AG10803 (cell line): ENCODE measurements at places on chromosomes 4 and X.

- DNase-seq, result no peak
Observed at GRCh38 chrX:141609111-141609510, 19.6 kb downstream of the SPANXA2 start.

- peak; percentile 45 for DNase-seq
Observed at GRCh38 chr4:183195534-183195933, 96.5 kb downstream of the WWC2 start.

DNA sequence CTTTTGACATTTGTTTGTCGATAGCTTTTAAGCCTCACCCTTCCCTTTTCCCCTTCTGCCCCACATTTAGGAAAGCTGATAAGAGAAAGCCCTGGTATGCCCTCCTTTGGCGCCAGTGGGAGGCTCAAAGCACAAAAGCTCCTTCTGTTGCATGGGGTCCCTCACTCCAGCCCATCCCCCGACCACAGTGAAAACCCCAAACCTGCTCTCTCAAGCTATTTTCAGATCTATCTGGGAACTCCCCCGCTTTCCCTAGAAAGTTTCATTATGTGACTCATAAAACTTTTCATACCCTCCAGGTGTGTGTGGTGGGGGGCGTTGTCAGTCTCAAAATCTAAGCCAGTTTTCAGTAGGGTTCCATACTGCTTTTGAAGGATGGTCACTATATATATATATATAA lies 259.0 kb upstream of the PCDH7 start:
- no peak for DNase-seq

- no peak for DNase-seq
Observed at GRCh38 chr4:101253121-101253520, 94.2 kb downstream of the PPP3CA start.

DNA sequence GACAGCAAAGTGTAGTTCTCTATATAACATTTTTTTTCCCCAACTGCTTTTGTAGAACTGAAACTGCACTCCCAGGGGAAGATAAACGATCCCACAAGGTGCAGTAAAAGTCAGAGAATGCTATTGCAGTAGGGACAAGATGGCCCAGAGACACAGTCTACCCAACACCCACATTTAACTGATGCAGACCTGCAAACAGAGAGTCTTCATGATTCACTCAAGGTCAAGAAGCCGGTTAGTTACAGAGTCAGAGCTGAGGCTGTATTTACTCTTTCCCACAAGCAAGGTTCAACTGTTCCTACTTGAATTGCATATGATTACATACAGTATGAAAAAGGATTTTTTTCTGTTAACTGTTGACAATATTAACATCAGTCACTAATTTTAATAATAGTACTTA lies 654.6 kb downstream of the IL1RAPL1 start:
- DNase-seq, result no peak
